ENCODE measurements at places on chromosomes 1 and 21.

GRCh38 chr1:225654688-225655508 lies 2.0 kb upstream of the ENAH start:
- peak; percentile 18 for DNase-seq

GRCh38 chr1:26799479-26800142 lies 11.9 kb downstream of the PIGV start:
- DNase-seq: peak; percentile 62

DNA sequence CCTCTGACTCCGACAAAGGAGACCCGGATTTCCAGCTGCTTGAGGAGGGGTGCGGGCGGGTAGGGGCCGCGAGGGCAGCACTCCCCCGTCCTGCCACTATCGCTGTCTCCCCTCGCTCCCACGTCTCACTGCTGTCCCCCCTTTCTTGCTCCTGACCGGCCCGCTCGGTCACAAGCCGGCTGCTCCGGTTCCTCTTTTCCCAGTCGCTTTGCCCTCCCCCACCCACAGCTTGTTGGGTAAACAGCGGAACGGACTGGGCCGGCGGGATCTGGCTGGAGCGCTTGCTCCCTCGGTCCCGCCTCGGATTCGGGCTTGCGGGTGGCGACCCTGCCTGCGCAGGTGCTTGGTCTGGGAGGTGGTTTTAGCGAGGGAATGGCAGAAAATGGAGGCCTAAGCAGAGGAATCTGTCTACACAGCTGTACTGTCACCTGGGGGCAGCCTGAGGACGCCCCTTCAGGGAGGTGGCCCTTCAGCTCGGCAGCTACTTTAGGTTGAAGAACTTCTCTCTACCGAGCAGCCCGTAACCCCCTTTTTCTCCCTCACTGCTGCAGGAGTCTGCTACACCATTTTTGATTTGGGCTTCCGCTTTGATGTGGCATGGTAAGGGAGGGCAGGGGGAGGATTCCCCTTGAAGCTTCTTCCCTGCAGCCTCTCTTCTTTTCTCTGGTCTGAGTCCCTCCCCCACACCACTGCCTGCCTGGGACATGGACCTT lies 645 bp downstream of the ATP6V0B start:
- no peak for DNase-seq

DNA sequence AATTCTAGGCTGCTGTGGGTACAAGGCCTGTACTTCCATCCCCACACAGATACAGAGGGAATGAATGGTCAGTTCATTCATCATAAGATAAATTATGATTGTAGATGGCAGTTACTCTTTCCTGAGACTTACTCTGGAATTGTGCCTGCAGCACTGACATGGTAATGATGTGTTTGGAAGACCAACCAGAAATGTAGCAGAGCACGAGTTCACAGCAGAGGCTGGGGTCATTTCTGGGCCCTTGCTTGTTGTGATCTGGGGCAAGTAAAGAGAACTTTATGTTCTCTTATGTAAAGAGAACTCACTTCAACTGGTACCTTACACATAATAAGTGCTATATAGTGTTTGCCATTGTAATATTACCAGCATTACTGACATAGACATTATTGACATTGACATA lies 411.9 kb downstream of the NTNG1 start:
- no peak for DNase-seq

- no peak for DNase-seq
Observed at GRCh38 chr1:209844695-209845407, 17.1 kb downstream of the UTP25 start.
